ENCODE measurements at places on chromosomes 3 and 15.
A peak's percentile ranks its signal among the peaks of the same experiment; 100 is the strongest.

GRCh38 chr3:116836286-116836685 is 126.7 kb downstream of the TUSC7 start:
- peak; percentile 14 for DNase-seq

GRCh38 chr3:178181784-178182183 is 354.5 kb upstream of the KCNMB2 start:
- DNase-seq, result no peak

DNA sequence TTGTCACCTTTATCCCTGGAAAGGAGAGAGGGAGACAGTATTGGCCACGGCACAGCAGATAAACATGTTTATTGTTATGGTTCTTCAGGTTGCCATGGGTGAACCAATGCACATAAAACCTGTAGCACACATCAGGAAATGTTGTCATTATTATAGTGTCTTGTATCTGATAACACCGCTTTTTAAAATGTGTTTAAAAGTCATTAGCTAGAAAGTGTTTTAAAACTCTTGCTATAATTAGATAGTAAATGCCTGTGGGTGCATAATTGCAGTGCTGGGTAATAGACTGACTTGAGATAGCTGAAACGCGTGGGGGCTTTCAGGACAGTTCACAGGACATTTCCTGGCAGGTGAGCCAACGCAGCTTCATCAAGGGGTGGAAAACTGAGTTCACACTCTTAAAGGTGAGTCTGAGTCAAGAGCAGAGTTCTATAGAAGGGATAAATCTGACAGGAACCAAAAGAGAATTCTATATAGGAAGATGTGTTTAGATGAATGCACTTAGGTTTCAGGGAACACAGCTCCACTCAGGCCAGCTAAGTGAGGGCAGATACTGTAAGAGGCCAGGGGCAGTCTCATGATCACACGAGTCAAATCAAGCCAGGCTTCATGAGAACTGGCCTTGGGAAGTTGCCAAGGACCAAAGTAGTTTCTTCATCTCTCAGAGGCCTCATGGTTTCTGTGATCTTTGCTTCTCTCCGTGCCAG is 35.6 kb upstream of the PPP4R2 start:
- DNase-seq, result no peak

DNA sequence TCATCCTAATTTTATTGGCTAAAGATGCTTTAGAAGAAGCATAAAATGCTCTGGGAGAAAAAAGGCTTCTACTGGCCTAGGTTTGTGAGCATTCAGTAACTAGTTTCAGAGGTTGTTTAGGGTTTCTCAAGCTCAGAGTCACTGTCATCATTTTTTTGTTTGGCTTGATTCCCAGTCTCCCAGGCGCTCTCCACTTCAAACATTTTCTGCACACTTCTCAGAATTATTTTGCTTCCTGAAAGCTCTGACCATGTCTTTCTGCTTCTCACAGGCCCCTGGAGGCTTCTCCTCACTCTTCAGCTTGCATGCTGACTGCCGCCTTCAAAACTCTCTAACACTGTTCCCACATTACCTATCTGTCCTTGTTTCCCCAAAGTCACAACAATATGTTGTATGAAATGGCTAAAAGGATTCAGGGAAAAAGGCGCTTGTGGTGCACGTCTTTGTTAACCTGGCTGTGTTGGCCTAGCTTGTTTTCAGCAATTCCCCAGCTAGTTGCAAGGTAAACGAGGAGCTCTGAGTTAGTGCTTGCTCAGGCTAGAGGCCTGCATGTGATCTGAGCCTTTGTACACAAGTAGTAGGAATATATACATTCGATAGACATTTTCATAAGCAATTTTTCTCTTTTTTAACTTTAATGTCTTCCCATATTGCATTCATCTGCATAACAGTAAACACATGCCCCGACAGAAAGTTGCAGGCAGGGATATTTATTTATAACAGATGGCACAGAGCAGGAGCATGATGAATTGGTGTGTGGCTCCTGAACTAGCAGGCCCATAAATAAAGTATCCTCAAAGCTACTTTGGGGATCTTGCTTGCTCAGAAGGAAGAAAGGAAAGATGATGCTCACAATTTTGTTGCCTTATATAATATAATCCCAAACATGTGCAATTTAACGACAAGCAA is 129.2 kb upstream of the DPH6 start:
- no peak for DNase-seq

- DNase-seq, result no peak
Observed at GRCh38 chr3:160040181-160040580, 51.5 kb downstream of the IL12A start.

DNA sequence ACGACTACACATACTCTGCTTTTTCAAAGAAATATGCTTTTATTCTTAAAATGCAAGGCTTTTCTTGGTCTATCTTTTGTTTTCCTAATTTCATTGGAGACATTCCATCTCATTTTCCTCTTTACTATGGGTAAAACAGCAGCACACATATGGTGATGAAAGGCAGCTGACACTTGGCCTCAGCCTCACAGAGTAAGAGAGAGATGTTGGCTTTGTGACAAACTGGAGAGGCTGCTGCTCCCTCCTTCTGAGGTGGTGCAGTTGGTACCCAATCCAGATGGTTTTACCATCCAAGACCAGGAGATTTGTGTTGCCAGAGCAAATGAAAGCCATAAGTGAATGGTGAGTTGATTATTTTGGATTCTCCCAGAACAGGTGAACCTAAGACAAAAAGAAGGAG is 13.2 kb upstream of the SLC2A2 start:
- no peak for DNase-seq

DNA sequence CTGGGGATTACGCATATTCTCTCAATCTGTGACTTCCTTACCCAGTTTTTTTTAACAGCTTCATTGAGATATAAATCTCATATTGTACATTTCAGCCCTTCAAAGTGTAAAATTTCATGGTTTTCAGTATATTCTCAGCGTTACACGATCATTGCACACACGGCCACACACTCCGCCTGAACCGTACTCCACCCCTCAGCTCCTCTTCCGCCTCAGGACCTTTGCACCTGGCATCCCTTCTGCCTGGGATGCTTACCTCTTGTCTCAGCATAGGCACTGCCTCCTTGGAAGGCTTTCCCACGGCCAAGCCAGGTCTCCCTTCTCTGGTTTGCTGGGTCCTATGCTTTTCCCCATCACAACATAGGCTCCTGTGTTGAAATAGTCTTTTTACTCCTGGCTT is 57.4 kb upstream of the NR2C2 start:
- no peak for DNase-seq

- peak; percentile 81 for DNase-seq
Observed at GRCh38 chr15:40891810-40892446, 2.3 kb upstream of the VPS18 start.

DNA sequence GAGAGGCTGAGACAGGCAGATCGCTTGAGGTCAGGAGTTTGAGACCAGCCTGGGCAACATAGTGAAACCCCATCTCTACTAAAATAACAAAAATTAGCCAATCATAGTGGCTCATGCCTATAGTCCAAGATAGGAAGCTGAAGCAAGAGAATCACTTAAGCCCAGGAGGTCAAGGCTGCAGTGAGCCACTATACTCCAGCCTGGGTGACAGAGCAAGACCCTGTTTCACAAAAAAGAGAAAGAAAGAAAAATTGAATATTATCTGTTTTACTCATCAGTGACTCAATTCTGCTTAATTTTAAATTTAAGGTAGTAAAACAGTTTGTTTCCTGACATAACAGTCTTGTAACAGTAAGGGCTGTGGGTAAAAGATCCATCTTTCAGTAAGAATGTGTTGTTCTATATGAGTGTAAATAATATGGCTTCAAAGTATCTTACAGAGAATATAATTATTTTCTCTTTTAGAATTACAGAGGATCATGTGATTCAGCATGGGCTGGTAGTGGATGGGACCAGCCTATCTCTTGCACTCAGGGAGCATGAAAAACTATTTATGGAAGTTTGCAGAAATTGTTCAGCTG is 85.8 kb downstream of the ATP11B start:
- peak; percentile 7 for DNase-seq

DNA sequence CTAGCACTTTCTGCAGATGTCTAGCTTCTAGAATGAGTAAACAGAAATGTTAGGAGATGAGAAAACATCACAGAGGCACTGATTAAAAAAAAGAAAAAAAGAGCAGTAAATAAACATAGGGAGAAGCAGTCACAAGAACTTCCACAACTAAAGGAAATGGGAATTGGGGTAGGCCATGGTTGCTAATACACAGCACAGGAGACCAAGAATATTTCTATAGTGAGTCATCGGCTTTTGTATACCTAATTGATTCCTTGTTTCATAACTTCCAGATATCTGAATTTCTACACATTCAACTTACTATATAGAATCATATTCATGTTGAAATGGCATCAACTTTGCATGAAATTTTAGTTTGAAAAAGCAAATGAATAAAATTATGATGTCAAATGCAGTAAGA is 47.3 kb upstream of the TCF12 start:
- peak; percentile 80 for DNase-seq

- DNase-seq, result peak; percentile 69
Observed at GRCh38 chr3:94935738-94936580, 873.1 kb downstream of the NSUN3 start.
